ENCODE measurements at places on chromosomes 4 and X.

- DNase-seq, result no peak
Observed at GRCh38 chrX:112120721-112121120, 38.1 kb upstream of the TRPC5 start.

DNA sequence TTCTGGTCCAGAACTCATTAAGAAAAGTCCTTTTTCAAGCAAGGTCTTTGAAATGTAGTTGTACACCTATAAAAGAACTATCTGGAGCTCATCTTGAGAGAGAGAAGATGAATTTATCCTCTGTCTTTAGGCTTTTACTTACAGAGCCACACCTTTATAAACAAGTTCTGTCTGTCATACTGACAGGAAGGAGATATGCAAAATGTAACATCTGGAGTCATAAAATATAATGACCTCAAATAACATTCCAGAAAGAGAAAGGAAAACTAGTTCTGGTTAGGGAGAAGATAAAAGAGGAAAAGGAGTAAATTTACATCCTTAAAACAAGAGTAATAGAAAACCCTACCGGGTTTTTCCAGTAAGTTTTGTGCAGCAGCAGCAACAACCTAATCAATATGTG lies 1.3 kb downstream of the INPP4B start:
- no peak for DNase-seq

GRCh38 chrX:37472836-37473235 lies 98.6 kb upstream of the LANCL3 start:
- DNase-seq, result no peak

GRCh38 chr4:3401436-3402171 lies 40.2 kb upstream of the HGFAC start:
- DNase-seq, result peak; percentile 52

- DNase-seq, result peak; percentile 11
Observed at GRCh38 chrX:148567229-148567628, 66.8 kb downstream of the AFF2 start.
